ENCODE measurements at places on chromosomes 13 and 19.

GRCh38 chr13:35808846-35809245 is 322.3 kb downstream of the DCLK1 start:
- DNase-seq = no peak

- DNase-seq = peak; percentile 14
Measured at GRCh38 chr13:43143591-43143990, 120.2 kb downstream of the DNAJC15 start.

DNA sequence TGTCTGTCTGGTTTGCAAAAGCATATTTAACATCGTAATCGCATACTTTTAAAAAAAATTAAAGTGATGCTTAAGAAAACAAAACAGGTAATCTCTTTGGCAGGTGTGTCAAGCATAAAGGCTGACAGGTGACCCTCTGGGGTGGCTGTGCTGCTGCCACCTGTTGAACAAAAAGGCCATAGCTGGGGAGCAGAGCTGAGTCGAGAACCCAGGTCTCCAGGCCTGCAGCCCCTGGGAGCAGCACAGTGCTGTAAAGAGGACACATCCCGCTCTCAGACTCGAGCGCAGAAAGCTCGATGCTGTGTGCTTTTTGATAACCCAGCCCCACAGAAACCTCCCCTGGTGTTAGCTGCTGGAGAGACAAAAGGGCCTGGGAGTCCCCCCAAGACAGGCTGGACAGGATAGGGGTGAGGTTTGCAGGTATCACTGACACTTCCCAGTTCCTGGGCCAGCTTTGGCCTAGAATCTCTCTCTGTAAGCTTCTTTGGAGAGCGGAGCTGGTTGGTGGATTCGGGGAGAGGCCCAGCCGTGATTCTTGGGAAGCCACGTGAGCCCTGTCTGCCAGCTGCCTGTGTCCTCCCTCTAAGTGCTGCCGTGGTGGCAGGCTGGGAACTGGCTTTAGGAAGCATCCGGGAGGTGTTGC is 66.9 kb downstream of the C13orf42 start:
- no peak for DNase-seq

DNA sequence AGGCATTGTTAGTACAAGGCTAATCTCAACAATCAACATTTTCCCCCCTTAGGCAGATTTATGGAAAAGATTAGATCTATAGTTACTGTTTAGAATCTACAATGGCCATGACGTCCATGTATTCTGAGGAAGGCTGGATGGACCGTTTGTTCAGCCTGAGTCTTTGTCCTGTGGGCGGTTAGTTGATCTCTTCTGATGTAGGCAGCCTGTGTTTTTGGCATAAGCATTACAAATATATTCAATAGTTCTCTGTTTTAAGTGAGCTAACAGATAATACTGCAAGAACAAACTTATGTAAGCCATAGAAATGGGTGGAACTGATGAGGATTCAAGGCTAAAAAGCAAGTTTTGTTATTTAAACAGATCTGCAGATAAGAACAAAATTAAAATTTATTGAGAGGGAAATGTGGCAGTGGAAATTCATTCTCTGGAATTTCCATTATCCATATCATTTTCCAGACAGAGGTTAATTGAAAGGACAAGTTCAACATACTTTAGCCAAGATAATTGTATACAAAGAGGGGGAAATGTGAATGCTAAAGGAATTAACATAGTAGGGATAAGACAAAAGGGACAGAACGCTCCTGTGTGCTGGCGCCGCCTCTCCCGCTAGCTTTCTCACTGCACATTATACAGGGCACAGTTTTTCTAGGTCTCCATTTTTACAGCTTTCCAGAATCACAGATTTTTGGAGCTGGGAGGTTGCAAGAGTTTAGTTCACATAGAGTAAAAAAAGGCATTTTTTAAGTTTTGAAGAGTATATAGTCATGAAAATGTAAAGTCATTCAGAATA is 48.6 kb downstream of the FAM124A start:
- DNase-seq = no peak

DNA sequence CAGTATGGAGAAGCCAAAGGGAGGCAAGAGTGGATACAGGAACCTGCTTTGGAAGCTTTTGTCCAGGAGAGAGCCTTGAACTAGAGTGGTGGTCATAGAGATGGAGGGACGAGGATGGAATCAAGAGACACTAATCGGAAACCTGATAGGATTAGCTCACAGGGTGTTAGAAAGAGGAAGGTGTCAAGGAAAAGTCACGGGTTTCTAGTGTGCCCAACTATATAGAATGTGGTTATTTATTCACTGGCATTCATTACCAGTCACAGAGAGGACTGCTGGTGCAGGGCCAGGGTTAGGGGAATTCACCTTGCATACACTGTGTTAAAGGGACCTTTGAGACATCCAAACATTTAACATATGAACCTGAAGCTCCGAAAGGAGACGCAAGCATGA is 43.4 kb upstream of the URAD start:
- no peak for DNase-seq

GRCh38 chr19:1079566-1080111 is 12.7 kb downstream of the ARHGAP45 start:
- DNase-seq = no peak

DNA sequence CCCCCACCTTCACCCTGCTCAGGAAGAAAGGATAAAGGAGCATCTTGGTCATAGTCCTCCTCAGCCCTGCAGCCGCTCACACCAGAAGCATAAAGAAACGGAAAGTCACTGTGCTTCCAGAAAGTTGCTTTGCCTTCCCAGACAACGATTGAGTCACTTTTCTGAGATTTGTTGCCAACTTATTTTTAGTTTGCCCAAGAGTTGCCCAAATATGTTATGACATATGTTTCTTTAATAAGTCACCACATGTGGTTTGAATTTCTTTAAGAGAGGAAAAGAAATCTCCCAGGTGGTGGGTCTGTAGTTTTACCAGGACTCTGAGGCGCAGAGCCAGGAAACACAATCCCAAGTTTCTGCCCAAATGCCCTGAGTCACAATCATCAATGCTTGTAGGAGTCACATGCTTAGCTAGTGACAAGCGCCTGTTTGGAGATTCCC is 63.4 kb upstream of the LRCH1 start:
- DNase-seq = peak; percentile 85

GRCh38 chr13:65881561-65882155 is 1348.5 kb downstream of the PCDH9 start:
- DNase-seq = no peak

DNA sequence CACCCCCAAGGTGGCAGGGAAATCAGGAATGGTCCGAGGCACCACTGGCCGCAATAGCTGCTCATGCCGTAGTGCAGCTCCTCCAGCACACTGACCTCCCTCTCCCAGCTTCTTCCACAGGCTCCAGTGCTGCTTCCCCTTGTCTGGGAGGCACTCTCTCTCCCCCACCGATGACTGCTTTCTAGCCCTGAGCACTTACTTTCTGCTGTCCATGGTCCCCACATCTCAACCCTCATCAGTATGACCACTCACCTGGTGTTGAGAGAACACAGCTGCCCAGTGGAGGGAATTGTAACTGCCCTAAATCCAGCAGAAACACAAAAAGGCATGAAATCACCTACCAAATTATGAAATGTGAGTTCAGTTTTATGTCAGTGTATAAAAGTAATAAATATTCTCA is 28.9 kb upstream of the TPP2 start:
- no peak for DNase-seq

- peak; percentile 2 for DNase-seq
Measured at GRCh38 chr13:37647031-37647650, 48.6 kb upstream of the POSTN start.

GRCh38 chr19:54650108-54650655 is 12.6 kb upstream of the LILRB4 start:
- DNase-seq = no peak

DNA sequence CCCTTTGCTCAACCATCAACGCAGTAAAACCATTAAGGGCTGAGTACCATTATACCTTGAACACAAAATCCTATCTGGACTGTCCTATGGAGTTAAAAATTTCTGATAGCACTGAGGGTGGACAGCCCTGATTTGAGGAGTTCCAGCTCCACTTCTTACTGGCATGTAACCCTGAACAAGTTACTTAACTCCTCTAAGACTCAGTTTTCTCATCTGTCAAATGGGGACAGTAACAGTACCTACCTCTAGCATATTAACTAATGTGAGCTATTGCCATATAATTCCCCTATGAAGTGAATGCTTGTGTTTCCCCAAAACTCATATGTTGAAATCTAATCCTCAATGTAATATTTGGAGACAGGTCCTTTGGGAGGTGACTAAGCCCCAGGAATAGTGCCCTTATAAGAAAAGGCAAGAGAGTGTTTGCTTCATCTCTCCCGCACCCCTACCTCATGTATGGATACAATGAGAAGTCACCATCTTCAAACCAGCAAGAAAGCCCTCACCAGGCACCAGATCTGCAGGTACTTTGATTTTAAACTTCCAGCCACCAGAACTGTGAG is 61.9 kb upstream of the DOCK9 start:
- no peak for DNase-seq

GRCh38 chr19:32318884-32319520 is 26.4 kb upstream of the ZNF507 start:
- DNase-seq = peak; percentile 18

DNA sequence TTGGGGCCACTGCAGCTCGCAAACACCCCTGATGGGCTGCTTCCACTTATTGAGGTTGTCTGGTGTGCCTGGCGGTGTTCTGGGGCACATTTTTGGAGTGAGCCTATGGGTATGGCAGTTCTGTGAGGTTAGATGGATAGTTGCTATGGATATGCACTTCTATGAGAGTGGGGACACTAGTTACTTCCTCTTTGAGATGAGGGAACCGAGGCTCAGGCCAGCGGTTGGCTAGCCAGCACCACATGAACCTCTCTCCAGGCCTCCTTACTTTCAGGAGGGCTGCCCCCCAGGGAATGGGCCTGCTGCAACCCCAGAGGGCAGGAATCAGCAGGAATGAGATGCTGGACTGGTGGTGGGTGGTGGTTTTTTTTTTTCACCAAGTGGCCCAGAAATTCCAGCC is 13.5 kb upstream of the PRR19 start:
- DNase-seq = no peak

DNA sequence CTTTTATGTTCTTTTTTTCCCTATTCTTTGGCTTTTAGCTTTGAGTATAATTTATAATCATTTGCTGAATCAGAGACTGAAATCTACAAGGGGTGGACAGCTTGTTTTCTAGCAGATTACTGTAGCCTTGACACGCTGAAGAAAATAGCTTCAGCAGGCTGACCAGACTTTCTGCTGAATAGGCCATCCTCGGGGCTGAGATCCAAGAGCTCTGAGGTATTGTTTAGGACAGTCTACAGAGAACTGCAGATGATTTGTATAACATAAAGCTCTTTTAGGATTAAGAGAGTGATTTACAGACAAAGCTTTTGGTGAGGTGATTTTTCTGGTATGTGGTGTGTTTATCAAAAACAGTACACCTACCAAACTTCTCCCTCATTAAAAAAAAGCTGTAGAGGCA is 16.8 kb downstream of the POLR1D start:
- peak; percentile 1 for DNase-seq

DNA sequence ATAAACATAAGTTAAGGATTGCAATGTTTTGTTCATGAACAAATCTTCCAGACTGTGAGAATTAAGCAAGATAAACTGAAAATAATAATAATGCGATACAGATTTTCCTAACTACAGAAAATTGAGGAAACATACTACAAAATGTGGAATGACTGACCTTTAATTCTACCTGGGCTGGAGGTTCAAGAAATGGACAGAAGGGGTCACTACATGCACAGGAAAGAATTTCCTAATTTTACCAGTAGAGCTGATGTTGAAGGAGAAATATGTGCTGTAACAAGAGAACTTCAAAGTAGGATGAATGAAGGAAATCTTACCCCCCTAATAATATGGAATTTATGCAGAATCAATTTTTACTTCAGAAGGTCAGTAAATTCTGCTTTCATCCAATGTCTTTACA is 62.3 kb downstream of the ZNF627 start:
- DNase-seq = peak; percentile 9

- no peak for DNase-seq
Measured at GRCh38 chr13:42602906-42603305, 29.0 kb downstream of the TNFSF11 start.

- no peak for DNase-seq
Measured at GRCh38 chr13:69553976-69554375, 553.6 kb upstream of the ATXN8OS start.

DNA sequence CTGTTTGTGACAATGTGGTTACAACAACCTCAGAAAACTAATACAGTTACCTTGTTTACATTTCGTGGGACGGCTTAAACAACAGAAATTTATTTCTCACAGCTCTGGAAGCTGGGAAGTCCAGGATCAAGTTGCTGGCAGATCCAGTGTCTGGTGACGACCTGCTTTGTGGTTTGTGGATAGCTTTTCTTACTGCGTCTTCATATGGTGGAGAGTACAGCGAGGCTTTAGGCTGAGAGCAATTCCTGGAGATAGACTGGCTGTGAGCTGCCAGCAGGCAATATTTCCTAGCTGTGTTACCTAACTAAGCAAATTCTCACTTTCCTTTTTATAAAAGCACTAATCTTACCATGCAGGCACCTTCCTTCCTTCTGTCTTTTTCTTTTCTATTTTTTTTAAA is 1203.5 kb upstream of the PRR20A start:
- DNase-seq = no peak

GRCh38 chr19:16714702-16715287 is 4.9 kb upstream of the NWD1 start:
- peak; percentile 41 for DNase-seq

GRCh38 chr13:87042946-87043345 is 628.2 kb upstream of the SLITRK5 start:
- DNase-seq = no peak

DNA sequence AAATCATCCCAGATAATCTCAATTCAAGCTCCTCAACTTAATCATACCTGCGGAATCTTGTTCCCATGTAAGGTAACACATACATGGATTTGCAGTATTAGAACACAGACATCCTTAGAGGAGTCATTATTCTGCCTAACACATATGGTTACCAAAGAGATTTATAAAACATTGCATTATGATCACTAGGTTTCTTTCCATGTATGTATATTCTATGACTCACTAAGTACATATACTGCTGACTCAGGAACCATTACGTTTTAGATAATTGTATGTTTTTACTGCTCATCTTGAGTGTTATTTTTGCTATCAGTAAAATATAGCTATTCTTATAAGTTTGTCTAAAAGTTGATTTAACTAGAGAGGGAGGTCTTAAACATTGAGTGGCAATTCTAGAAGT is 182.9 kb downstream of the SLITRK6 start:
- DNase-seq = no peak

DNA sequence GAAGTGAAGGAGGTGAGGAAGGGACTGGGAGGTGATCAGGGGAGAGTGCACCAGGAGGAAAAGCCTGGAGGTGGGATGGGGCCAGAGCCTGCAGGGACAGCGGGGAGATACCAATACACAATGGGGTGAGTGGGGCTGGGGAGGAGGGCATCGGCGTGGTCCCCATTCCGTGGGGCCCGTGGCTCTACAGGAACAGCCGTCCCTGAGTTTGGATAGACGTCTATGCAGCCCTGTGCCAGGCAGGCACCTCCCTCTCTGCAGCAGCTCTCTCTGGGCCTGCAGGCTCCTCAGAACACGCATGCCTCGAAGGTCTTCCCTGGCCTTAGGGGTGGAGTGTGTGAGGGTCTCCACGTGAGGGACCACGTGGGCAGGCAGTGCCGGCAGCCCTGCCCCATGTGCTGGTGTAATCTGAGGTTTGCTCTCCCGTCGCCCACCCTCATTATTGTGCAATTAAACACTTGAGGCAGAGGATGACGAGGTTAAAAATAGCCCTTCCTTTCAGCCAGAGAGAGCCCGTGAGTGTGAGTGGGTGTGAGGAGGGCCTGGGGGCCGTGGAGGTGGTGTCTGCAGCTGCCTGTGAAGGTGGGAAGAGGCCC is 16.5 kb downstream of the C2CD4C start:
- DNase-seq = no peak

All from M059J (cell line).